Cardiac septum (tissue), 1 donor: ENCODE measurements at places on chromosomes 3 and 15. TPM values are rescaled to one million over a fixed set of nuclear protein-coding genes. Genes with fewer than 3 reads are reported as not detected.

DNA sequence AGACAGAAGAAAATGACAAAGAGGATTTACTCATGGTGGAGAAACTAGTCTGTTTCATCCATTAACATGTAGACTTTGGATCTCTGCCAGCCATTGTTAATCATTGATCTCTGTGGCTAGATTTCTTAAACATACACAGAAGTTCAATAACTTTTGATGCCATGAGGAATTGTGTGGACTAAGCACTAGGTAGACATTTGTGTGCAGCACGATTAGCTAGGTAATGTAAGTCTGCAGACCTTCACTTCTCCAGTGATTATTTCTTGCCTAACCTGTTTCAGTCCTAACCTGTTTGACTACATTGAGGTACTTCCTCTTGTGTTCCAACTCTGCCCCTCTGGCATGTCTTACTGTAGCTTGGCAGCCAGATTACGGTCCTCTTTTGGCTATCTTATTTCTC is 928.5 kb upstream of the ROBO1 start:
- DNase-seq = no peak

The SETMAR gene
- total RNA-seq = 15.8 TPM

DNA sequence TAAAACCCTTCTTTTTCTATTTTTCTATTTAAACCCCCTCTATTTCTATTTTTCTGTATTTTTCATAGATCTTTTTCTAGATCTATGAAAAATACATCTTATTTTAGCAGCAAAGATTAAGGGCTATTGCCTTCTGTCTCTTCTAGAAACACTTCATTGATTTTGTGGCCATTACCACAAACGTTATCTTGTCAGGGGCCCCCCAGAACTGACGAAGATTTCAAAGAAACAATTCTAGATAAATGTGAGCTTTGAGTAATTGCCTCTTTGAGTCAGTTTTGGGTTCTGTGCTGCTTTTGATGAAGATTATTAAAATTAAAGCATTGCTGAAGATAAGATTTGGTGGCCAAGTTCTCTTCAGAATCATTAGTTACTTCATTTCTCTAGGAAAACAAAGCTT is 279.6 kb upstream of the PEX5L start:
- no peak for DNase-seq

DNA sequence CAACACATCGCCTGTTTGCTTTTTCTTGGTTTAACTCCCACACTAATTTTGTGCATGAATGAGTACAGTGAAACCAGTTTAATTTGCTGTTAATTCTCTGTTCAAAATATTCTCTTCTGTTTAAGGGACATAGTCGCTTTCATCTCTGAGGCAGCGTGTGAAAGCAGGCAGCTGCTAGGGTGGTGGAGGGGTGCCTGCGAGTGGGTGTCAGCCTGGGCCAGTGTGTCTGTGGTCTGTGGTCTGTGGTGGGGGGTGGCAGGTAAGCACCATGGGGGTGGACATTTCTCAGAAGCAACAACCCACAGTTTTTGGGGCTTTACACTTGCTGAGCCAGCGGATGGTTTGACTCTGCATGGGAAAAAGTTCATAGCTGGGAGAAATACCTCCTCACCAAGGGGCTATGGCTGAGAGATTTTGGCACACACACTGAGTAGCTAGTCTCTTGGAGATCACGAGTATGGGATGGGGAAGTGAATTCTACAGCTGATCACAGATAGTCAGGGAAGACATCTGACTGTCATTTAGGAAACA is 109.2 kb downstream of the EPHB1 start:
- DNase-seq = no peak

The STARD9 gene
- total RNA-seq = 9.2 TPM

- DNase-seq = no peak
These were observed 21.2 kb downstream of the WHAMM start for GRCh38 chr15:82830427-82831173.

DNA sequence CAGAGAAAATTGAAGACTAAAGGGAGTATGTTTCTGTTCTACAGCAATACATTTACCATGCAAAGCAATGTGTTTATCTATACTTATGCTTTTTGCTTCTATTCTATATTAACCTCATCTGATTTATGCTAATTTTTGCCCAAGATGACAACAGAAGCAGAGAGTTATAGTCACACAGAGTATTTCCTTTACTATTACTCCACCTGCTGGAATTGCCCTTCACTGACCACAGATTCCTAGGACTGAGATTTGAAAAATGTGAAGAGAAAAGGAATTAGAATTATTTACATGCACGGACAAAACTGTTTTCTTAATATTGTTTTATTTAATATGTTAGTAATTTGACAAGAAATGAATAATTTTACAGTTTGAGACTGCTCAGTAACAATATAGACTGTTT is 745.6 kb downstream of the VGLL3 start:
- DNase-seq = no peak

The PRR20G gene
- total RNA-seq = not detected

GRCh38 chr15:89776274-89777072 is at the start of gene MESP2:
MESP2 (plus strand) TSS chr15:89776332; CDS start chr15:89776358, 26 bp downstream.
- peak; percentile 94 for DNase-seq

The ARGFX gene
- not detected for total RNA-seq

The FBXL2 gene
- total RNA-seq = 3.6 TPM

GRCh38 chr3:81199587-81199986 is 561.9 kb downstream of the GBE1 start:
- DNase-seq = no peak

DNA sequence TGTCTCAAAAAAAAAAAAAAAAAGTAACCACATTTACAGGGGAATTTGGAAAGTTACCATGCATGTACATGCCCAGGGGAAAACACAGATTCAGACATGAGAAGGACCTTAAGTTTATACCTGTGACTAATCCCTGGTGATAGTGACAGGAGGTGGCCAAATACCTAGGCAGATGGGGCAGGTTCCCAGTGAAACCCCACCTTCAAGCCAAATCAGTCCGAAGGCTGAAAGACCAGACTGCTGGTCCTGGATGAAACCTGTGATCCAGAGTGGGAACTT is 15.8 kb downstream of the SPCS1 start:
- DNase-seq = no peak

- no peak for DNase-seq
These were observed 410.5 kb upstream of the CADM2 start for GRCh38 chr3:84547971-84548970.

The NEK10 gene
- total RNA-seq = 3.3 TPM

DNA sequence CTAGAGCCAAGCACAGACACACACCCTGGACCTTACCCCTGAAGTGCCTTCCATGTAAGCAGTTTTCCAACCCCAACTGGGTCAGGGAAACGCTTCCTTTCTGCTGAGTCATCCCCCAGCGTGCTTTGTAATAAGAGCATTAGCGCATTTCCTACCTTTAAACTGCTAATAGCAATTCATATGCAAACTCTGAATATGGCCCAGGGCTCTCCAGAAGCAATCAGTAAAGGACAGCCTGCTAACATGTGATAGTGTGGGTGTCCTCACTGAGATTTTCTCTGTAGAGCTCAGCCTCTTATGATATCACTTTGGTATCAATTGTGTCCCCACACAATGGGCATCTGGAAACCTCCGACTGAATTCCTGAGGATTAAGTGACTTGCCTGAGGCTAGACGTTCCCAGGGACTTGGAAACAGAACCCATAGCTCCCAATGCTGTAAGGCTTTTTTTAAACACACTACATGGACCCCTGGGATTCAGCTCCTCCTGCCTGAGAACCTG is 5.6 kb downstream of the GABRB3 start:
- no peak for DNase-seq

The UCN2 gene
- total RNA-seq = 0.48 TPM

DNA sequence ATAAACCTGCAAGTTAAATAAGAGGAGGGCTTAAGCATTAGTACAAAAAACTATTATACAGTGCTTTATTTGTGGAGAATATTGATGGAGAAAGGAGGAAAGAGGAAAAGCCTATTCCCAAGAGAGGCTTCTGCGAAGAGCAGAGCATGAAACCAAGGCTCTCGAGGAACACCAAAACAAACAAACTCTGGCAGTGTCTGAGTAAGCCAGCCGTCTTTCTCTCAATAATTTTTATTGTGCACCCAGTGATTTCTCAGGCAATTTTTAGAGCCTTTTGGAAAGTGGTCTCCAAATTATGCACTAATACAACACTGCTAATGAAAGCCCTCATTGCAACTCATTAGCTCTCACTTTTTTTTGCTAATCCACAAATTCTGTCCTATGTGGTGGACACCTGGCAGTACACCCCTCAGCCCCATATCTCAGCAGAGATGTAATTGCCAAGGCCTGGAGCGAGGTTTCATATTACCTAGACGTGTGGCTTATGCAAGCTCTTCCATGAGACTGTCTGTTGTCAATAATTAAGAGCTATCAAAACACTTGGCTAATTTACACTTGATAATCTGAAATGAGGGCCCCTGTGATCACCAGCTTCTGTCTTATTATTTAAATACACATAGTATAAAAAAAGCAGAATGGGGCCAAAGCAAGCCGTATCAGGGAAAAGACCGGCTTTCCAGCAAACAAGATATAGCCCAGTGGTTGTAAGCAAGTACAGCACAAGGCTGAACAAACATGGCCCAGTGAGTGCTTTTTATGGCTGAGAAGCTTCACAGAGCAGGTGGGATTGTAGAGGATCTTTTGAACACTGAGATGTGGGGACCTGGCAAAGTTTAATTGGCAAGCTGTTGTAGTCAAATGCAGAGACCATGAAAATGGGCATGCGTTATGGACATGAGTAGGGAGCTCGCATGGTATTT is 216.9 kb downstream of the ROBO2 start:
- no peak for DNase-seq

The CCNDBP1 gene
- total RNA-seq = 56.6 TPM

GRCh38 chr15:40489274-40490175 is 18.7 kb downstream of the CHST14 start:
- DNase-seq = no peak

The ELL3 gene
- 2.2 TPM for total RNA-seq

DNA sequence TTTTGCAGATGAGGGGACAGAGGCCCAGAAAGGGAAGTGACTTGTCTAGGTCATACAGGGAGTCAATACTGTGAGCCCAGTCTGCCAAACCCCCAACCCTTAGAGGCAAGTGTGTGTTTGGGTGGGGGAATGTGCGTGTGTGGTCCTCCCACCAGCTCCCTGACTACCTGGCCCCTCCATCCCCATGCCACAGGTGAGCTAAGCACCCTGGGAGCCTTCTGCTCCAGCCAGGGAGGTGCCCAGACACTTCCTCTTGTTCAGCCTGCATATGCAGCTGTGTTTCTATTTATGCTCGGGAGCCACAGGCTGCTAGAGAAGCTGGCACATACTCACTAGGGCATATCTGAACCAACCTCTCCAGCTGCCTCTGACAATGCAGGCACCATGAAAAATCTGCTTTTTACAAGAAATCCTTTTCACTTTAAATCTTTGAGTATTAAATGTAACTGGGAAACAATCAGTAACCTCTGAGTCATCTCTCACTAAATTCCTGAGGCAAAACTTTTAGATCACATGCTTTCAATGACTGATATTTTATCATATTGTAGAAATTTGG is 20.7 kb downstream of the TBC1D2B start:
- DNase-seq = no peak

DNA sequence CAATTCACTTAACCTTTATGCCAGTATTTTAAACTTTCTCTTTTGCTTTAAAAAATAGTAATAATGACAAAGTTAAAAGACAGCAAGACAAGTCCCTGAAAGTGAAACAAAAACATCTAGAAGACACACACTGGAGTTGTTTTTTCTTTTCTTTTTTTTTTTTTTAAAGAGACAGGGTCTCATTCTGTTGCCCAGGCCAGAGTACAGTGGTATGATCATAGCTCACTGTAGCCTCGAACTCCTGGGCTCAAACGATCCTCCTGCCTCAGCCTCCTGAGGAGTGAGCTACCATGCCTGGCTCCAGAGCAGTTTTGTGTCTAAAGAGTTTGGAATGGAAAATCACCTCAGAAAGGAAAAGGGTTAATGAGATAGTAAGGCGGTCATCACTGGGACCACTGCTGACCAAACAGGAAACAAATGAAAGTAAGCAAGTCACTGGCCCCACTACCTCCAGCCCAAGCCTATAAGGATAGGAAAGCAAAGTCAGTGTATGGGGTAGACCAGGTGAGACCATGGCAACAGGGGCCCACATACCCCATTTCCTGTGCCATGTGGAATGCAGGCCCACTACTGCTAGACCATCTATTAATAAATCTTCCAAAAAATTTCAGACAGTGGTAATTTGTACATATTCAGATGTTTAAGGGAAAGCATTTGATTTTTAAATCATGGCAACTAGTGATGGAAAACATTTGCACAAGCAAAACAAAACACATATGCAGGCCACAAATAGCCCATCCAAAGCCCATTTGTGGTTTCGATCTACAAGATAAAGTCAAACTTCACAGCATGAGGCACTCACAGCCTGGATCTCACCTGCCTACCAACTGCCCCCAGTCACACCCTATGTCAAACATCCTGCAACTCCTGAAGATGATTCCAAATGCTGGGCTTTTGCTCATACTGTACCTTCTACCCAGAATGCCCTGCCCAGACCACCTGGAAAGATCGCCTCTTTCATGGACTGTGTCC is 62.6 kb downstream of the OSBPL10 start:
- DNase-seq = no peak

The HGD gene
- total RNA-seq = 0.73 TPM

- DNase-seq = no peak
These were observed 122.5 kb downstream of the CHST2 start for GRCh38 chr3:143242101-143242500.

DNA sequence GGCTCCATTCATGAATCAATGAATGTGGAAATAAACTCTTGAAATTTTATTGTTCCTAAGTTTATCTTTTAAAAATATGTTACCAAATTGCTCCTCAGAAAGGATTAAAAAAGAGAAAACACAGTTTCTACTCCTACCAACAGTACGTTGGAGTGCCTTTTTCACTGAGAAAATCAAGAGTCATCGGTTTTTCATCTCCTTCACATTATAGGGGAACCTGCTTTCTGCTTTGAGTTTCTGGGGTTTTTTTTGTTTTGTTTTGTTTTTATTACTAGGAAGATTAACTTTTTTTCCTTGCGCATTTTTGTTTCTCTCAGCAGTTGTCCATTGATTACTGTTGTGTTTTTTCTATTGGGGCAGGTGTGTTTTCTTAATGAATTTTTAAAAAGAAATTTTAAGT is 3.5 kb downstream of the ARL13B start:
- no peak for DNase-seq

- no peak for DNase-seq
These were observed 392.2 kb downstream of the KCNH8 start for GRCh38 chr3:19540464-19540863.

GRCh38 chr3:29297998-29298397 is 17.1 kb downstream of the RBMS3 start:
- DNase-seq = no peak

DNA sequence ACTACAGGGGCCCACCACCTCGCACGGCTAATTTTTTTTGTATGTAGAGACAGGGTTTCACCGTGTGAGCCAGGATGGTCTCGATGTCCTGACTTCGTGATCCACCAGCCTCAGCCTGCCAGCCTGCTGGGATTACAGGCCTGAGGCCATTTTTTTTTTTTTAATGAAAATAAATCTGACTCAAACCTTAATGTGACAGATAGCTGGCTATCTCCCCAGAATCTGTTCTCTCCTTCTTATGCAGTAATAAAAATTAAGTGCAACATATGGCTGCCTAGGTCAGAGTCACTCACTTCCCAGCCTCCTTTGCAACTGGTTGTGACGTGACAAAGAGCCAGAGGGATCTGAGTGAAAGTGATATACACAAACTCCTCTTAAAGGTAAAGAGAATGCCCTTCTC is 53.0 kb downstream of the ZNF148 start:
- DNase-seq = no peak

The CYP8B1 gene
- total RNA-seq = not detected

- DNase-seq = no peak
These were observed 88.8 kb downstream of the EPHB1 start for GRCh38 chr3:134883697-134884385.

The ARNT2 gene
- 4.7 TPM for total RNA-seq
